A172 (cell line): ENCODE measurements at places on chromosomes 12 and 14.

DNA sequence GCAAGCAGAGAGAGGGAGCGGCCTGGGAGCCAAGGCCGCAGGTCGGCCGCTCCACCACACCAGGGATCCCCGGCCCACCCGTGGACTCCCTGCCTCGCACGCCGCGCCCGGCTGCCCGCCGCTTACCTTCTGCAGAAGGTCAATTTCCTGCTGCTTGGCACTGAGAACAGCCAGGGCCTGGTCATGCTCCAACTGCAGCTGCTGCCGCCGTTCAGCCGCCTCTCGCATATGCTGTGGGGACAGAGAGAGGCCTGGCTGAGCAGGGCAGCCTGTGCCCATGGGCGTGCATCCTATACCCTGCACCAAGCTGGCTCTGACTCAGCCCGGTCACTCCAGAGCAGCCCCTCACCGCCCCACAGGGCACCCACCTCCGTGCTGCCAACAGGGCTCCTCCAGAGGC, 141.1 kb downstream of the PIWIL1 start:
- no peak for DNase-seq

- no peak for DNase-seq
Observed at GRCh38 chr12:103392722-103393121, 103.0 kb downstream of the C12orf42 start.

GRCh38 chr14:102930138-102930752, 7.8 kb downstream of the AMN start:
- no peak for DNase-seq

DNA sequence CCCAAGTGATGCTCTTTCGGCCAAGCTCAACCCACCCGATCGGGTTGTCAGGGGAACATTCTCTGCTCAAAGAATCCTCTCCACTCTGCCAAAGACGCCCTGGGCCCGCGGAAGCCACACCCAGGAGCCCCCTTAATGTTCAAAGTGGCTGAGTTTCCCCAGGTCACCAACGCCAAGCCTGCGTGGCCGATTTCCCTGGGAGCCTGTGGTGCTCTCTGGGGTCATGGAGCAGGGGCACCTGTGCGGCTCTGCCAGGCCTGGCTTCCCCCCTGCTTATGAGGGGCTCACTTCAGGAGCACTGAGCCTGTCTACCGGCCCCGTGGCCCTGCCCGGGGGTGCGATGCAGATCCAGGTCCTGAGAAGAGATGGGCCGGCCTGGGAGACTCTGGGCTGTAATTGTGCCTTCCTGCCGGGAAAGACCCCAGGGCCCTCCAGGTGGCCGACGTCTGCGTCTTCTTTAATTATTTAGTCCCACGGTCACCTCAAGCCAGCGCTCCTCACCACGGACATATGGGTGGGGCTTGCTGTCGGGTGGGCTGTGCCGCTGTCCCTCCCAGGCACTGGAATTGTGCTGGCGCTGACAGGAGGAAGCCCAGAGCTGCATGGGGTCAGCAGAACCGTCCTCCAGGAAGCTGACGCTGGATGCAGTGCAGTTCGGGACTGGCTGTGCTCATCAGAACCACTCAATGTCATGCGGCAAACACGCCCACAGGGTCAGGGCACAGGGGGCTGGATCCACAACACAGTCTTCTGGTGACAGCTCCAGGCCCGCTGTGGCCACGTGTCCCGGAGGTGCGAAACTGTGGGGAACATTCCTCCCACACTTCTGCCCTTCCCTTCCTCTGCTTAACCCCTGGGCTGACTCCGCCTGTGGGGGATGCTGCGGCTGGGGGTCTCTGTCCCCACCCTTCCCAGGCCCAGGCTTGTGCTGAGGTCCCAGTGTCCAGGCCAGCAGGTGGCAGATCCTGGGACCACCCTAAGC, 267.6 kb upstream of the SFSWAP start:
- no peak for DNase-seq

DNA sequence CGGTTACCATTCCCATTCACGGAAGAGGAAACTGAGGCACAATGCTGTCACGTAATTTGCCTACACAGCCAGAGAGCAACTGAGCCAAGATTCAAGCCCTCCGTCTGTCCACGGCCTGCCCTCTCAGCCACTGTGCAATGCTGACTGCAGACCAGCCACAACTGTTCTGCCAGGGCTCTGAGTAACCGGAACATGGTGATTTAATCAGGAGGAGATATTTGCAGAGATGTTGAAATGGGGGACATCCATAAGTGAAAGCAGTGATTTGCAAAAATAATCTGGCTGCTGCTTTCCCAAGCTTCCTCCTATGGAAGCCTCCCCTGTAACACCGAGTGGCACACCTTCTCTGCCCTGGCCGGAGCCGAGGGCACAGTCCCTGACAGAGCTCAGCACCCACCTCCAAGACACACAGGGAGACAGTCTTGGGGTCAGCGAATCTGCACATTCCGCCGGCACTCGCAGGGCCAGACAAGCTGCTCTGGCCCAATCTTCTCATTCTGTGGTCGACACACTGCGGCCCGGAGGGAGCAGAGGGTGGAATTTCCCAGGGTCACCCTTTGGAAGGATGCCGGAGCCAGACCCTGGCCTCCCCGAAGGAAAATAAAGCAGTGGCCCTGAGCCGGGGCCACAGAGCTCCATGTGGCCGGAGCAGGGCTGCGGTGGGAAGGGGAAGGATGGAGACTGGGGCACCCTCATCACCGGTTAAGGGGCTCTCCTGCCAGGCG, 158.2 kb upstream of the DIO3 start:
- no peak for DNase-seq

- DNase-seq, result no peak
Observed at GRCh38 chr14:51855234-51855633, 5.2 kb upstream of the GNG2 start.
